ENCODE measurements at places on chromosomes 16 and 17.

DNA sequence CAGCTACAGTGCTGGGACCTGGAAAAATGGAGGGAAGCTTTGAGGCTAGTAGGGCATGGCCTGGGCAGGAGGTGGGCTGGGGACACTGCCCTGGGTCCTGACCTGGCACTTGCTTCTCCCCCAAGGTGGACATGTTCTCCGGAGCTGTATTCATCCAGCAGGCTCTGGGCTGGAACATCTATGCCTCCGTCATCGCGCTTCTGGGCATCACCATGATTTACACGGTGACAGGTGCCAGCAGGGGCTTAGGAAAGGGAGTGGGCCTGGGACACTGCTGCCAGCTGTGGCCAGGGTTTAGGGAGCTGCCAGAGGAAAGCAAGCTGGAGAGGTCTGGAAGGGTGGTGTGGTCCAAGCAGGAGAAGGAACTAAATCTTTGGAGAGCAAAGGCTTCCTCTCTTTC, 3.1 kb downstream of the SLC5A2 start:
- DNase-seq: no peak

DNA sequence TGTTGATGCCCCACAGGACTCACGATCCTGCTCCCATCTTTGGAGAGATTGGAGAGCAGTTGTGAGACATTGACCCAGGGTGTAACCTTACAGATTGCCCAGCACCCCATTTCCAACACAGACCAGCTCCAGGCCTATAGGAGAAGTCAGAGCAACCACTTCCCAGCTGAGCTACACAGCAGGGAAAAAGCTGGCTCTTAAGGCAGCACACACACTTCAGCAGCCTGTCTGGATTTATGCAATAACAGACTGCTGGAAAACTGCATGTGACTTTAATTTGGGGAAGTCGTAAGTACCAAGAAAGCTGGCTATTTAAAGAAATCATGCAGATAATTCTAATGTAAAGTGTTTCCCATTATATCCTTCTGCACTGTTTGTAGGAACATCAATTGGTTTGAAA, 30.8 kb downstream of the NOG start:
- DNase-seq: no peak

GRCh38 chr17:42230225-42230624, 35.9 kb upstream of the GHDC start:
- DNase-seq: no peak

- no peak for DNase-seq
Measured at GRCh38 chr17:58328195-58329034, at the start of gene TSPOAP1. TSS of gene TSPOAP1 (minus strand) at chr17:58328795. CDS start at chr17:58327920, 875 bp downstream.

DNA sequence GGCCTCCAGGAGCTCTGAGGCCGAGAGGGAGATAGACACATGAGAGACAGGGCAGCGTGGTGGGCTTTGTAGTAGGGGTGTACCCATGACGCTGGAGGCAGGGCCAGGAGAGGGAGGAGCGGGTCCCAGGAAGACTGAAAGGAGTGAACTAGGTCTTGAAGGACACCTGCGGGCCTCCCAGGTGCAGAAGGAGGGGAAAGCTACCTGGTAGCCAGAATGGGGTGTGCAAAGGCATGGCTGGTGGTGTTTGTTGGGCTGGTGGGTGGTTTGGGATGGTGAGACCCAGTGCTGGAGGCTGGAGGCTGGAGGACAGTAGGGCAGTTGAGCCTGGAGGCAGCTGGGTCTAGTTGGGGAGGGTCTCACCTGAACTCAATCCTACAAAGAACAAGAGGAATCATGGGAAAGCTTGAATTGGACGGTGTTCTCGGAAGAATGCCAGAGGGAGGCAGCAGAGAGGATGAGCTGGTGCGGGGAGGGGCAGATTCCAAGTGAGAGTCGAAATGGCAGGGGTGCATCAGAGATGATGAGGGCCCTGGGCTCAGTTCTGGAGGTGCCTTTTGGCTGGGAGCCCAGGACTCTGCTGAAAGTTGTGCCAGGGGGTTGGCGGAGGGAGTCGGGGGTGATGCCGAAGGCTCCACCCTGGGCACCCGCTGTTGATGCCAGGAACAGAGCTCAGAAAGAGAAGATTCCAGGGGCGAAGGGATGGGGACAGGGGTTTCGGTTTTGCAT, 21.2 kb downstream of the C1QTNF1 start:
- no peak for DNase-seq

DNA sequence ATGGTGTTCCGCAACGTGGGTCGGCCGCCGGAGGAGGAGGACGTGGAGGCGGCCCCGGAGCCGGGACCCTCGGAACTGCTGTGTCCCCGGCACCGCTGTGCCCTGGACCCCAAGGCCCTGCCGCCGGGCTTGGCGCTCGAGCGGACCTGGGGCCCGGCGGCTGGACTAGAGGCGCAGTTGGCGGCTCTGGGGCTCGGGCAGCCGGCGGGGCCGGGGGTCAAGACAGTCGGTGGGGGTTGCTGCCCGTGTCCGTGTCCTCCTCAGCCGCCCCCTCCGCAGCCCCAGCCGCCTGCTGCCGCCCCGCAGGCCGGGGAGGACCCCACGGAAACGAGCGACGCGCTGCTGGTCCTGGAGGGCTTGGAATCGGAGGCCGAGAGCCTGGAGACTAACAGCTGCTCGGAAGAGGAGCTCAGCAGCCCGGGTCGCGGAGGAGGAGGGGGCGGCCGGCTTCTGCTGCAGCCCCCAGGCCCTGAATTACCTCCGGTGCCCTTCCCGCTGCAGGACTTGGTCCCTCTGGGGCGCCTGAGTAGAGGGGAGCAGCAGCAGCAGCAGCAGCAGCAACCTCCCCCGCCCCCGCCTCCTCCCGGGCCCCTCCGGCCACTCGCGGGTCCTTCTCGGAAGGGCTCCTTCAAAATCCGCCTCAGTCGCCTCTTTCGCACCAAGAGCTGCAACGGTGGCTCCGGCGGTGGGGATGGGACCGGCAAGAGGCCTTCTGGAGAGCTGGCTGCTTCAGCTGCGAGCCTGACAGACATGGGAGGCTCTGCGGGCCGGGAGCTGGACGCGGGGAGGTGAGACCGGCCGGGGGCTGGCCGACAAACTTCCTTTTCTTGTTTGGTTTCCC, 821 bp downstream of the SOCS7 start:
- peak; percentile 28 for DNase-seq

DNA sequence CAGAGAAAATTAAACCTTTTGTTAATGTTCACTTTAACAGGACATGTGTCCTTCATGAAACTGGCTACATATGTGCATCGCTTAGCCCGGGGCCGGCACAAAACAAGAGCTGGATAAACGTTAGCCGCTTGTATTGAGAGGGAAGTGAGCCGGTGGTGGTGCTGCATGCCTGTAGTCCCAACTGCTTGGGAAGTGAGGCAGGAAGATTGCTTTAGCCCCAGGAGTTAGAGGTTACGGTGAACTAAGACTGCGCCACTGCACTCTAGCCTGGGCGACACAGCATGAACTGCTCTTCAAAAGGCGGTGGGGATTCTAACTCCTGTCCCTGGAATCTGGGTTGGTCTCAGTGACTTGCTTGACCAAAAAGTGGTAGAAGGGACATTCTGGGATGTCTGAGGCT, 15.0 kb upstream of the SPHK1 start:
- DNase-seq: no peak

- no peak for DNase-seq
Measured at GRCh38 chr17:39751637-39752036, 13.9 kb downstream of the GRB7 start.

DNA sequence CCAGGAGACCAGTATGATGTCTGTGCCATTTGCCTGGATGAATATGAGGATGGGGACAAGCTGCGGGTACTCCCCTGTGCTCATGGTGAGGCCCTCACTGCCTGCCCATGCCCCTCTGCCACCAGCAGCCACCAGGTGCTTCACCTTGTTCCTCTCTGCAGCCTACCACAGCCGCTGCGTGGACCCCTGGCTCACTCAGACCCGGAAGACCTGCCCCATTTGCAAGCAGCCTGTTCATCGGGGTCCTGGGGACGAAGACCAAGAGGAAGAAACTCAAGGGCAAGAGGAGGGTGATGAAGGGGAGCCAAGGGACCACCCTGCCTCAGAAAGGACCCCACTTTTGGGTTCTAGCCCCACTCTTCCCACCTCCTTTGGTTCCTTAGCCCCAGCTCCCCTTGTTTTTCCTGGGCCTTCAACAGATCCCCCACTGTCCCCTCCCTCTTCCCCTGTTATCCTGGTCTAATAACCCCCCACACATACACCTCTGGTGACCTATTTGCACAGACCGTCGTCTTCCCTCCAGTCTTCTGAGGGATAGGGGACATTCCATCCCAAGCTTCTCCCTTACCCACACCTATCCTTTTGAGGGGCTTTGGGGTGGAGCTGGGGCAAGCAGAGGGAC, 3.7 kb downstream of the PFN1 start:
- DNase-seq: no peak

DNA sequence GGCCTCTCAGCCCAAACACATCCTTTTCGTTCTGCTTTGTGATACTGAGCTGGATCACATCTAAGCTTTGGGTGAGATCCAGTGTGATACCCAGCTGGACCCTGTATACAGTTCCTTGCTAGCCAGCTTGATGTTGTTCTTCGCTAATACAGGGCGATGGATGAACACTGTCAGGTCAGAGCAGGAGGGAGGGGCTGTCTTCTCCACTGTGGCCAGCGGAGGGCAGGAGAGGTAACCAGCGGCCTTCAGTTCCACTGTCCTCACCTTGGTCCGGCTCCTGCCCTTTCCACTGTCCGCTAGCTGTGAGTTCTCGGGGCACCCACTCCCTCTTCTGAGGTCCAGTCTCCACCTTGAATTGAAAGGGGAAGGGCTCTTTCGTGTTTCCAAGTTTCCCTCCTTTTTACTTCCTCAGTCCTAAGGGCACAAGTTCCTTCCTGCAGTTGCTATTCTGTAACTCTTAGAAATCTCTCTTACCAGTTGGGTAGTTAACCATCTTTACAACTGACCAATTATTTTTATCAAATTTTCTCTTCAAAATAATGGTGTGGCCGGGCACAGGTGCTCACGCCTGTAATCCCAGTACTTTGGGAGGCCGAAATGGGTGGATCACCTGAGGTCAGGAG, 3.0 kb upstream of the ZNF213 start:
- DNase-seq: peak; percentile 41

DNA sequence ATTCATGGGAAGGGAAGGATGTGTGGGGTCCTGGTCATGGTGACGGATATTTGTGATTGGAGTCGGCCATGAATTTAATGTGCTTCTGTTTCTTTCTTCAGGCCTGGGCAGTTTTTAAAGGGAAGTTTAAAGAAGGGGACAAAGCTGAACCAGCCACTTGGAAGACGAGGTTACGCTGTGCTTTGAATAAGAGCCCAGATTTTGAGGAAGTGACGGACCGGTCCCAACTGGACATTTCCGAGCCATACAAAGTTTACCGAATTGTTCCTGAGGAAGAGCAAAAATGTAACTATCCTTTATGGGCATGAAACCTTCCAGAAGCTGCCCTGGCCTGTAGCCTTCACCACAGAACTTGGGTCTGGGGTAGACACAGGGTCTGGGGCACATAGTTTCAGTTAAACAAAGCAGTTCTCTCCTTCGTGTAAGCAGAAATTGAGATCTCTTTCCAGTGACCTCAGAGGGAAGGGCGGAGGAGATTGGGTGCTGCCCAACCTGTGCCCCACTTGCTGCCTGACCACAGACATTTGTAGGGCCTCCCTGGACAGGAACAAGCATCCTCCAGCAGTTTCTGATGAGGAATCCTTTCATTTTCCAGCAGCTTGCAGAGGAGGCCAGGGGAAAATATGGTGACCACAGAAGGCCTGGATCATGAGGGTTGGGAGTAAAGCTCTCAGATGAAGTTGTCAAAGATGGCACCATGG, 10.1 kb downstream of the IRF8 start:
- no peak for DNase-seq

DNA sequence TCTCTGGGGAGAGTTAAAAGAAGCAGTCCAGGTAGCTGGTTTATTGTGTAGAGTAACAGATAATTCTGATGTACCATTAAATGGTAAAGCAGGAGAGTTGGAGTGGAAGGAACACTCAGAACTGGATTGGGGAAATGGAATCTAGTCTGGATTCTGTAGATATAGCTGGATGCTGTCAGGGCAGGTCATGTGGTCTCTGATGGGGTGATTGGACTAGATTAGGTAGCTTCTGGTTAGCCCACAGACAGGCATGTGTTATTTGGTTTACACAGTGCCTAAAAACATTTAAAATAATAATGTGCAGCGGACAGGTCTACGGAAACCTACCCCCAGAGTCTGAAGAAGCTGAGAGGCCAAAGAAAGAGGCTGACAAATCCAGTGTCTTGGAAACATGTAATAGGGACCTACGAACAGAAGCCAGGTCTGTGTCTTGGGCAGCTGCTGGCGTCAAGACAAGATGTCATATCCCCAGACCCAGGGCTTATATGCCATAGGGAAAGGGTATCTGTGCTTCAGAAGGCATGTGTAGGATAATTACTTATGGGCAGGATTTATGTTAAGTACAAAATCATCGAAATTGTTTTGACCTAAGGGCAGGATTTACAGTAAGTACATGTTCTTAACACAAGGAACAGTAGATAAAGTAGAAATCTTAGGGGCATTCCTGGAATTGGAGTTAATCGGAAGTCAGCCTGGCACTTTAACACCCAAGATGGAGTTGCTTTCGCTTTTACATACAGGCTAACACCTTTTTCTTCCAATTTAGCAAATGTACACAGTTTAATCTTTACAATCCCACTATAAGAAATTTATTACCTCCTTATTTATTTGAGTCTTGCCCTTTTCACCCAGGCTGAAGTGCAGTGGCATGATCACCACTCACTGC, 12.4 kb downstream of the LUC7L3 start:
- DNase-seq: no peak

- peak; percentile 26 for DNase-seq
Measured at GRCh38 chr16:20826039-20826566, 19.8 kb downstream of the REXO5 start.

GRCh38 chr16:28158136-28158535, 53.6 kb downstream of the XPO6 start:
- DNase-seq: peak; percentile 53

DNA sequence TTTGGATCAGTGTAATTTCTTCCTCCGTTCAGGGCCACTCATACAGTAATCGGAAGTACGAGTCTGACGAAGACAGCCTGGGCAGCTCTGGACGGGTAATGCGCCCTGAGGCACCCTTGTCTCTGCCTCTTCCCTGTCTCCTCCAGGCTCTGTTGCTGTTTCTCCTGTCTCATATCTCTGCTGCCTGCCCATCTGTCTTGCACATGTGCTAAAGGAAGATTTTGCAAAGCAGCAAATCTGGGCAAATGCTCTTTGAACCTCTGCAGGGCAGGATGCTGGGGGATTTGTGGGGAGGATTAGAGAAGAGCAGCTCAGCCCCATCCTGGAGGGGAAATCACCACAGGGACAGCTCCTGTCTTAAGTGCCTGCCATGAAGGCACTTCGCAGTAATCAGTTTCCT, 32.4 kb upstream of the POLR3E start:
- DNase-seq: no peak

DNA sequence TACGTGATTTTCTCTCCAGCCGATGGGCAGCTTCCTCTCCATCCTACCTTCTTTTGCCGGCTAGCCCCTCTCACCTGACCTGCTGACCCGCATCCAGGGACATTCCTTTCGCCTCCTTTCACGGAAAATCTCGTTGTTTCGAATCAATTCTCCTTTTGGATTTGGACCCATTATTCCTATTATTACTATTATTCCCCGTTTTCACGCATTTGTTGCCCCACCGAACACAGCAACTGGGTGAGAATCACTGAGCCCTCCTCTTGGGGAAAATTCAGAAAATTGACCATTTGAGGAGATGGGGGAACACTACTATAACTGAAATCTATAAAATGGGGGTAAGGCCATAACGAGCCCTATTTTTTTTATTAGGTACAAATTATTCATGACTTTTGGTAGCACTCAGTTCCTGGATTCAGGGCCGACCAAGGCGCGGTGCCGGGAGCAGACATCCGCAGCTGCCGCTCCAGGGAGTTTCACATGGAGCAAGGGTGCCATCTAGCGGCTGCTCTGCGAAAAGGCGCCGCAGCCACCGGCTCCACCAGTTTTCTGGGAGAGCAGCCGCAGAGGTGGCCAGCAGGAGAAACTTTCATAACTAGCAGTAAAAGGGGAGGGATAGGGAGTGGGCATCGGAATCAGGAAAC, 3.3 kb upstream of the HOXB8 start:
- peak; percentile 84 for DNase-seq

GRCh38 chr17:28041844-28042656, 427 bp upstream of the NLK start:
- no peak for DNase-seq
